NCI-H2081 treated with DMSO at 0.1 percent for 48 hours (cell line): ENCODE measurements at places on chromosomes 12 and 14.

DNA sequence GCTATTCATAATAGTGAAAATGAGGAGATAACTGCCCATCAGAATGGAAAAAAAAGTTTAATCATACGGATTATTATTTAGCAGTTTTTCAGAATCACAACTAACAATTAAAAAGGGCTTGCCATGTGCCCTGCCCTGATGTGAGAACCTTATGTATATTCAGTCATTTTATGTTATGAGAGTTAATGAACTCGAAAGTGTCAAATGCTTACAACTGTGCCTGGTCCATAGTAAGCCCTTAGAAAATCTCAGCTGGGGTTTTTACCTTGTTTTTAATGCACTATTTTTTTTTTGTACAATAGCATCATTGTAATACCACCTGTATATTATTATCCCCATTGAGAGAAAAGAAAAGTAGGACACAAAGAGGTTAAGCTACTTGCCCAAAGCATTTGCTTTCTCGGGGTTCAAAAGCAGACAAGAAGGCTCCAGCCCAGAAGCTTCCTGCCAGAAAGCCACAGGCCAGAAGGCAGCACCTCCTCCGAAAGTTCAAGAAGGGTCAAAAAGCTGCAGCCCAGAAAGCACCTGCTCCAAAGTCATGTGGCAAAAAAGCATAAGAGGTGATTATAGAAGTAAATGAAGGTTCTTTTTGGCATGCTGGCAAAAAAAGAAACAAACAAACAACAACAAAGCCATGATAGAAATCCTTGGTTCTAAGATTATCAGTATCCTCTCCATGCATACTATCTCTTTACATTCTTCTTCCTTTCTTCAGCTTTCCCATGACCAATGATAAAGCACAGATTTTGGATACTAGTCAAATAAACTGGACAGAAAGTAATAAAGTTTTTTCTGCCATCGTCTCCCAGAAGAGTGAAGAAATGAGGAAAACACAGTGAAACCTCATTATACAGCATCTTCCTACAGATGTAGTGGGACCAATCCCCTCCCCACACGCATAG, 59.1 kb upstream of the NAP1L1 start:
- DNase-seq, result no peak

GRCh38 chr12:28802706-28803438, 346.2 kb upstream of the FAR2 start:
- DNase-seq, result no peak

- DNase-seq, result no peak
Measured at GRCh38 chr12:95990136-95990535, 6.0 kb downstream of the HAL start.

GRCh38 chr14:100340423-100340813, 17.3 kb downstream of the SLC25A47 start:
- DNase-seq, result no peak

GRCh38 chr12:97535582-97535981, 73.0 kb downstream of the RMST start:
- no peak for DNase-seq

DNA sequence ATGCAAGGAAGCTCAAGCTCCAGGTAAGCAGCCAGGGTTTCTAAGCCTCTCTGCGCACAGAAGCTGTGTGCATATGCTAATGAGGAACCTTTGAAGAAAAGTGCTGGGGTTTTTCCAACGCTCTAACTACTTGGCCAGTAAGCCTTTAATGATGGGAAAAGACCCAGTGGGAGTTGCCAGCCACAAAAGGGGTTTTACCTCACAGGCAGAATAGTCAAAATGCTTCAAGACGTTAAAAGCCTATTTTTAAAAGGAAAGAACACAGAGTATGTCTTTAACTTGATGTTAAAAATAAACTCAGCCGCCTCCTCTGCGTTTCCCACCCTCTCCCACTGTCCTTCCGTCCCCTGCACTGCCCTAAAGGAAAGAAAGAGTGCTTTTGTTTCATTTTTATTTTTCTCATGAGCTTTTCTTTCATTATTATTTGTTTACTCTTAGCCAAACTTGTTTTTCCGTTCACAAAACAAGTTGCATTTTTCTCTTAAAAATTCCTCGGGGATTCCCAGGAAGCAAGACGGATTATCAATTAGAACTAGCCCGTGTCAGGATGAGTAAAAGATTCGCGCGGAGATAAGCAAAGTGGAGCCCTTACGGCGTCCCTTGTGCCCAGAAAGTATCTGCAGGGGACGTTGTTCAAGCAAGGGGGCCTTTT, 209.8 kb upstream of the NUDT4 start:
- DNase-seq, result no peak

GRCh38 chr12:61869796-61870195, 390.4 kb upstream of the USP15 start:
- no peak for DNase-seq
